CD8-positive, alpha-beta T cell (primary cell): ENCODE measurements at places on chromosomes 13 and 19.

- DNase-seq, result no peak
Observed at GRCh38 chr13:20451397-20451796, 74.3 kb downstream of the CRYL1 start.

- DNase-seq, result no peak
Observed at GRCh38 chr19:1691589-1692290, 39.3 kb upstream of the TCF3 start.

- DNase-seq, result no peak
Observed at GRCh38 chr19:23318143-23318542, 67.9 kb upstream of the ZNF724 start.

GRCh38 chr13:24254146-24254841 is 55.1 kb upstream of the C1QTNF9 start:
- DNase-seq, result peak; percentile 68

DNA sequence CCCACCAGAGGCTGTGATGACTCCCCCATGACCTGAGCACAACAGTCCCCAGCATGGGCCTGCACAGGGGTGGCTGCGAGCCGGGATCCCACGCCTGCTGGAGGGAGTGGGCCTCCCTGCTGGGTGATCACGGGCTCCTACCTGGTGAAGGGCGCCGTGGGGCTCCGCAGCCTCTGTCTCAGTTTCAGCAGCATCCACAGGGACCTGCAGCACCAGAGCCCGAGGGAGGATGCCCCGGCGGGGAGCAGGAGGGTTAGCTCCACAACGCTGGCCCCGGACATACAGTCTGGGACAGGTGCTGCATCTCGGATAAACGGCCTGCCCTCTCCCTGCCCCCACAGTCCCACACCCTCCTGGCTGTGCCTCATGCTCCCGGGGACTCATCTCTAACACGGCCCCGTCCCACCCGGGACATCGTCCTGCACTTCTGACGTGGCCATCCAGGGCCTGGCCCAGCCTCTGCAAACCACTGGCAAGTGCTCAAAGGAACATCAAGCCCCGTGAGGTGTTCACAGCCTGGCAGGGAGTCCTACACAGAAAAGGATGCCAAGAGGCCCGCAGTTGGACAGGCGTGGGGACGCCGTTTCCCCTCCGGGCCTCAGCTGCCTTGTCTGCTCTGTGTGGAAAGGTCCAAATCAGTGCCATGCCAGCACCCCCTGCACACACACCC is 10.5 kb downstream of the PEX11G start:
- no peak for DNase-seq

DNA sequence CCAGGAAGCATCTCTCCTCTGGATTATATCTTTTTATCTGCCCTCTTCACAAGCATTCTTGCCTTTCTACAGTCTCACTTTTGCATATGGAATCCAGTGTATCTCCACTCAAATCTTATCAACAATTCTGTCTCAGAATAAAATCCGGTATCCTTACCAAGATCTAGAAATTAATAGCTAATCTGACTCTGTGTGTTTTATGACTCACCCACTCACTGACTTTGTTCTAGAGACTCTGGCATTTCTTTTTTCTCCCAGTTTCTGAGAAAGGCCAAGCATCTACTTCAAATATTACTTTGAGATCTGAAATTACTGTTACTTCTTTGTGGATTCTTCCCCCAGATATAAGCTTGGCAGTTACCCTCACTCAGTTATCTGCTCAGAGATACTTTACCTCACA is 913.5 kb upstream of the ATXN8OS start:
- DNase-seq, result no peak

GRCh38 chr13:51547425-51548176 is 36.7 kb upstream of the WDFY2 start:
- DNase-seq, result no peak

- DNase-seq, result no peak
Observed at GRCh38 chr19:16445238-16446107, 26.3 kb downstream of the EPS15L1 start.

DNA sequence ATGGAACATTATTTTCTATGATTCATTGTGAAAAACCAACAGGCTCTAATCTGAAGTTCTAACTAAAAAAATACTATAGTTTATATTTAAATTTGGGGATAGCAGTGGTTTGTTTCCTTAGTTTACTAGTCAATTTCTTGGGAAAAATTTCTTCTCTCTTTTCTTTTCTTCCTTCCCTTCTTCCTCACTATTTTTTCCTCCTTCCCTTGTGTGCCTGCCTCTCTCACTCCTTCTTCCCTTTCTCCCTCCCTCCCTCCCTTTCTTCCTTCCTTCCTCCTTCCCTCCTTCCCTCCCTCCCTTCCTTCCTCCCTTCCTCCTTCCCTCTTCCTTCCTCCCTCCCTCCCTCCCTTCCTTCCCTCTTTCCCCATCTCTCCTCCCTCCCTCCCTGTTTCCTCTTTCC is 226.5 kb downstream of the ZNF536 start:
- no peak for DNase-seq

DNA sequence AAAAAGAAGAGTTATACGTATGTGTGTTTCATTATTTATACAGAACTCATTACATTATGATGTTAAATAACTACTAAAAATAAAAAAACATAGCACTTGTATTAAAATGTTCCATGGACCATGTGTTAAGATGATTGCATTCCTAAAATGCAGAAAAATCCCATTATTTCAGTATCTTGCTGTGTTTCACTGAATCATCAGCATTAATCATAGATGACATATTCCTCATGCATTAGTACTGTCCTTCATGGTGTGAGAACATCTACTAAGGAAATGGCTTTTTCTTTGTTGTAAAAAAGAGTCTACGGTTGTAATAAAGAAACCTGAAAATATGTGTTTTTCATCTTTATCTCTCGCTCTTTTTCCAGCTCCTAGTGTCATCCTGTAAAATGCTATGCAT is 416.5 kb downstream of the FGF14 start:
- no peak for DNase-seq

- DNase-seq, result peak; percentile 27
Observed at GRCh38 chr19:32719611-32720059, at the start of gene TDRD12. TSS of gene TDRD12 (plus strand) at chr19:32719767. CDS start at chr19:32720073, 306 bp downstream.
